ENCODE measurements at places on chromosomes 11 and 22.

- no peak for DNase-seq
Measured at GRCh38 chr22:24209687-24210086, 28.4 kb downstream of the SUSD2 start.

GRCh38 chr11:97345032-97345431 is 955.2 kb downstream of the JRKL start:
- DNase-seq, result no peak

DNA sequence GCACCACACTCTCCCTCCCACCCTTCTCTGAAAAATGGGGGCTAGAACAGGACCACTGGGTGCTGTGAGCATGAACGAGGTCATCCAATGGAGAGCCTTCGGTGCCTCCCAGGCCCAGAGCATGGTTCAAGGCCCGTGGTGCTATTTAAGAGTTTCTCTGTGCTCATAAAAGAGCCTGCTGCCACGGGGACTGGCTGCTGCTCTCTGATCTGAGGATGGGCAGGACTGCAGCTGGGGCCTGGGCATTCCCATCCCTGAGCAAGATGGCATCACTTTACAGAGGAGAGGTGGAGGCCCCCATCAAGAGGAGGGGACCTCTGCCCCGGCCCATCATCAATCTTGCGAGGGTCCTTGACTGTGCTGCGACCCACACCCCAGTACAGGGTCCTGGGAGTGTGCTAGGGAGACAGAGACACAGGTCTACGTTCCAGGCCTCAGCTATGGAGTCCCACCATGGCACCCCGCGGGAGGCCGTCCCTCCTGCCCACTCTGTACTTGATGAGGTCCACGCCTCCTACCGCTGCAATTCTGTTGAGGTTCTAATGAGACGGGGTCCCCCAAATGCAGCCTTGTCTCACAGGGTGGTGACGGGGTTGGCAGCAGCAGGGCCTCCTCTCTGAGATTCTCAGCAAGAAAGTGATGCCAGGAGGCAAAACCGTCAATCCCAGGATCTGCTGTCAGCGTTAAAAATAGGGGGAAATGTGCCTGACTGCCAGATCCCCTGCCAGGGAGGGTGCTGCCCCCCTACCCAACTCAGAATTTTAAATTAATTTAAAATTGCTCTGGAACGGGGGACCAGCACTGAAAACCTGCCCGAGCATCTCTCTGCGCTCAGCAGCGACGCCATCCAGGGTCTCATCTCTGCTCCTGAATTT is 405.4 kb downstream of the SHANK2 start:
- no peak for DNase-seq

GRCh38 chr11:8757047-8757446 is 74.5 kb downstream of the RPL27A start:
- DNase-seq, result no peak

DNA sequence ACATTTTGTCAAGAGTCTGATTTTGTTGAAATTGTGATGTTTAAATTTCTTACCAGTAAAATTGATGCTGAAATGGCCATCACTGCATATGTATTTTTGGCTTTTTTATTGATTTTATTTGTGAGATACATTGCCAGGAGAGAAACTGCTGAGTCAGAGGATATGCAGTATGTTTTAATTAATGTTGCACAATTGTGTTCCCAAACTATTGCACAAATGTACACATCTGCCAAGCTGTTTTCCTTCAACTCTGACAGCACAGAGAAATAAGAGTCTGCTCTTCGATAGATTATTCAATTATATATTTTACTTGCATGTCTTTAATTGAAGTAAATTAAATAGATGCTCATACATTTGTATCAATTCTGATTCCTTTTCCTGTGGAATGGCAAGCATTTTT is 640.2 kb upstream of the LUZP2 start:
- no peak for DNase-seq

GRCh38 chr11:99571094-99571493 is 550.3 kb downstream of the CNTN5 start:
- DNase-seq, result no peak

- DNase-seq, result no peak
Measured at GRCh38 chr22:37449331-37450001, 22.2 kb upstream of the ELFN2 start.

GRCh38 chr11:36803084-36803483 is 205.0 kb upstream of the RAG2 start:
- no peak for DNase-seq

GRCh38 chr22:22235558-22235957 is 9.0 kb upstream of the VPREB1 start:
- DNase-seq, result peak; percentile 22

GRCh38 chr11:71311176-71311925 is 59.0 kb upstream of the SHANK2 start:
- DNase-seq, result no peak

DNA sequence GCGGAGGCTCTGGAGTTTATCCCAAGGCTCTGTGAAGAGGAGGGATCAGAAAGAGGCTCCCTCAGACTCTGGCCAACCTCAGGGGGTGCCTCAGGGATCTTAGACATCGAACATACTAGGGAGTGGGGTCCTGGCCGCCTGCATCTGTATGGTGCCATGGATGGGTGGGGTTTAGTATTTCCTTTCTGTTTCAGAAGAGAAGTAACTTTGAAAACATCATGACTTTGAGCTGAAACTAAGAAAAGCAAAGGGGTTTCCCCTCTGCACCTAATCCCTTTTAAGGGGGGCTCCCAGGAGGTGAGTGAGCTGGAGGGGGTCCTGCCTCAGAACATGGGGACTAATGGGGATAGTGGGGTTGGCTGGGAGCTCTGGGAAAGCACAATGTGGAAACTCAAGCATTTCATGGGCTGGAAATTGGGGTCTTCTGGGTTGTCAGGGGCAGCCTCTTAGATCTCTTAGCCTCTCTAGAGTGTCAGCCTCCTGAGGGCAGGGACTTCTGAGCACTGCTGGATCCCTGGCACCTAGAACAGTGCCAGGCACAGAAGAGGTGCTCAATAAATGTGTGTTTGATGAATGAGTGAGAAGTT is 11.8 kb upstream of the SSTR3 start:
- no peak for DNase-seq

DNA sequence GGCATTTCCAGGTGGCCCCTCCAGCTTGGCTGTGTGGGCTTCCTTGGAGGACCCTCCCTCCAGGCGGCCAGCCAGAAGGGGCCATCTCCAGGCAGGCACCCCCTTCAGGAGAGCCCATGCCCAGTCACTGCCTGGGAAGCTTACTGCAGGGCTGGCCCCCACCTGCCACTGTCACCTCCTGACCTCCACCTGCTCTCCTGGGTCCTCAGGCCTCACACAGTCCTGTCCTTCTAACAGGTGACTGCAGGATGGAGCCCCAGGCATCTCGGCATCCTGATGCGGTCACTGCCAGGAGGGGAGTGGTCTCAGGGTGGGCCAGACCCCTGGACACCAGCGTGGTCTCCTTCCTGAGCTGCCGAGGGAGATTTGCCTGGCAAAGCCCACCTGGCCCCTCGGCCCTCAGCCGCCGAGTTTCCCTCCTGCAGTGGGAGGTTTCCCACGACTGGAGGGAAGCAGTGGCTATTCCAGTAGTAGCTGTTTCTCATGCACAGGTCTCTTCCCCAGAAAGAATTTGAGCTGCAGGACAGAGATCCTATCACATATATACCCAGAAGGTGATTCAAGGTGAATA is 13.0 kb downstream of the TBX1 start:
- DNase-seq, result no peak

GRCh38 chr11:114115451-114115928 is 56.0 kb downstream of the ZBTB16 start:
- no peak for DNase-seq

DNA sequence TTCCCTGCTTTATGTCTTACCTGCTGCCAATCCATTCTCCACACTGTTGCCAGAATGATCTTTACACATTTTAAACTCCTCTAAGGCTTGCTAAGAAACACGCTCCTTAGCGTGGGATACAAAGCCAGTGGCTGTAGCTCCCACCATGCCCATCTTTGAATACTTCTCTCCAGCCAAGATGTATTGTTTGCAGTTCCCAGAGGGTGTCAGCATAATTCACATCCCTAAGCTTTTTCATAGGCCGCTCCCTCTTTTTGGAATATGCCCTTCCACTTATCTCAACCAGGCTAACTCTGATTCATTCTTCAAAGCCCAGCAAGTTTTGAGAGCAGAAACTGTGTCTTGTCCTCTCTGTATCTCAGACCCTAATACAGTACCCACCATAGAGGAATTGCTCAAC is 8.1 kb upstream of the UPK2 start:
- DNase-seq, result no peak

GRCh38 chr11:75035256-75035655 is 46.5 kb downstream of the NEU3 start:
- DNase-seq, result no peak

- DNase-seq, result no peak
Measured at GRCh38 chr11:117026593-117027330, 71.5 kb downstream of the SIK3 start.

- peak; percentile 63 for DNase-seq
Measured at GRCh38 chr22:21102659-21103267, 57.0 kb downstream of the LRRC74B start.

DNA sequence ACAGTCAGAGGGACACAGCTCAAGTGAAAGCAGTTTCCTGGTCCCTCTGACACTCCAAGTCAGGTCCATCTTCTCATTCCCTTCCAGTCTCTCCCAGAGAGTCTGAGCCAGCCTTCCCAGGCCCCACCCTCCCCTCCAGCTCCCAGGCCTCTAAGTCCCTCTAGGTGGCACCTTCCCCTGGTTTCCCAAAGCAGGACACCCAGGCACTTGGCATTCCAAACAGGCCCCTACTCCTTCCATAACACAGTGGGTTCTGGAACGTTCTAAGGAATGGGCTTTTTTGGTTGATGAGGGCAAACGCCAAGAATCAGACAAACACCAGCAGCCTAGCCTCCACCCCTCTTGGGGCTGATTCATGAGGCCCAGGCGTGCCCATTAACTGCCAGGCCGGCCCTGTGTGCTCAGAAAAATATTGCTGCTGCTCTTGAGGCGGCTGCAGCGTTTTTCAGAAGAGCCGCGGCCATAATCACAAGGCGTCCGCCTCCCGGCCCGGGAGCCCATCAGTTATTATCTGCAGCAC is 418.7 kb downstream of the SOX6 start:
- no peak for DNase-seq

DNA sequence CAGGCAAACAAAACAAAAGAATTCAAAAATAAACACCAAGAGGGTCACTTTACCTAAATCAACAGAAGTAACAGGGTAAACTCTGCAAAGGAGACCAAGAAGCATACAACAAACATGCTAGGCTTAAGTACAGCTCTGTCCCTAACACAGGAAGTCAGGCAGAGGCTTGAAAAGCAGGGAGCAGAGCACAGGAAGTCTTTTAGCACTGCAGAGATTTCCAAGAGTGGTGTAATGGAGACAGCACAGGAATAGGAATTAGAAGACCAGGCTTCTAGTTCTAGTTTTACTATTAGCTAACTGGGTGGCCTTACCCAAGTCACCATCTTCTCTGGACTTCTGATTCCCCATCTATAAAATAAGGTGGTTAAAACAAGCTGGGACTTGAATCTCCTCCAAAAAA is 1.9 kb downstream of the RBFOX2 start:
- DNase-seq, result peak; percentile 49

DNA sequence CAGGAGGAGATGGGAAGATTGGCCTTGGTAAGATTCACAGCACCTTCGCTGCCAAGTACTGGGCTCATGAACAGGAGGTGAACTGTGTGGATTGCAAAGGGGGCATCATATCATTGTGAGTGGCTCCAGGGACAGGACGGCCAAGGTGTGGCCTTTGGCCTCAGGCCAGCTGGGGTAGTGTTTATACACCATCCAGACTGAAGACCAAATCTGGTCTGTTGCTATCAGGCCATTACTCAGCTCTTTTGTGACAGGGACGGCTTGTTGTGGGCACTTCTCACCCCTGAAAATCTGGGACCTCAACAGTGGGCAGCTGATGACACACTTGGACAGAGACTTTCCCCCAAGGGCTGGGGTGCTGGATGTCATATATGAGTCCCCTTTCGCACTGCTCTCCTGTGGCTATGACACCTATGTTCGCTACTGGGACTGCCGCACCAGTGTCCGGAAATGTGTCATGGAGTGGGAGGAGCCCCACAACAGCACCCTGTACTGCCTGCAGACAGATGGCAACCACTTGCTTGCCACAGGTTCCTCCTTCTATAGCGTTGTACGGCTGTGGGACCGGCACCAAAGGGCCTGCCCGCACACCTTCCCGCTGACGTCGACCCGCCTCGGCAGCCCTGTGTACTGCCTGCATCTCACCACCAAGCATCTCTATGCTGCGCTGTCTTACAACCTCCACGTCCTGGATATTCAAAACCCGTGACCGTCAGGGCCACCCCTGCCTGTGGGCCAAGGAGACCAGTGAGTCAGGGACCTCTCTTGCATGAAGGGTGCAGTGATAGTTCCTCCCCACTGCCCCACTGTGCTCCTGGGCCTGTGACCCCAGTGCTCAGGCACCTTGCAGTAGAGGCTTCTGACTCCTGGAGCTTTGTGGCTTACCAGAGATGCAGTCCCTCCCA is 83.6 kb downstream of the BCR start:
- no peak for DNase-seq

DNA sequence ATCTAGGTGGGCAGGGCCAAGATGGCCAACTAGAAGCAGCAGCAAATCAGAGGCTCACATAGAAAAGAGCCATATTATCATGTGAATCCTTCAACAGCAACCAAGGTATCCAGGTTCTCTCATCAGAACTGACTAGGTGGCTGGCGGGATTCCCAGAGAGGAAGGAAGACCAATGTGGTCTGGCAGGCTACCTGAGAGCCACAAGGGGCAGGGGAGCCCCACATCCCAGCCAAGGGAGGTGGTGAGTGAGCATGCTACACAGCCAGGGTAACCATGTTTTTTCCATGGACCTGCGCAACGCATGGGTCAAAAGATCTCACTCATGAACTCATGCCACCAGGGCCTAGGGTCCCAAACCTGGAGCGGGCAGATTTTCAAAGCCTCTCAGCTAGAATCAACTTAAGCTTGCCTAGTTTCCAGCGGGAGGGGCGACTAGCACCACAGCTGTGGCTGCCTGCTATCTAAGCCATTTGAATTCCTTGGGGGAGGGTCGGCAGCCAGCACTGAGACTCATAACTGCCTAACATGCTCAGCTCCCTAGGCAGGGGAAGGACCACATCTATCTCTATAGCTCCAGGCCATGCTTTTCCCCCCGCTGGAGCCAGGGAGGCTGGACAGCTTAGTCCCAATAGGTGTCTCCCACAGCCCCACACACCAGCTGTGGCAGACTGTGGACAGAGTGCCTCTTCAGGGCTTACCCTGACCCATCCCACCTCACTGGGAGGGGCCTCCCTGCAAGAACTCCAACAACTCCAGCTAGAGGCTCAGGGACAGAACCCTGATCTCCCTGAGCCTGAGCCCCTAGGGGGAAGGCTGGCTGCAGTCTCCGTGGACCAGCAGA is 28.7 kb upstream of the CASP12 start:
- DNase-seq, result no peak

GRCh38 chr11:78851878-78852586 is 277.4 kb upstream of the NARS2 start:
- no peak for DNase-seq
